ENCODE measurements at places on chromosomes 12 and 14.

- DNase-seq = peak; percentile 48
Observed at GRCh38 chr14:102085488-102085887, 1.4 kb downstream of the HSP90AA1 start.

DNA sequence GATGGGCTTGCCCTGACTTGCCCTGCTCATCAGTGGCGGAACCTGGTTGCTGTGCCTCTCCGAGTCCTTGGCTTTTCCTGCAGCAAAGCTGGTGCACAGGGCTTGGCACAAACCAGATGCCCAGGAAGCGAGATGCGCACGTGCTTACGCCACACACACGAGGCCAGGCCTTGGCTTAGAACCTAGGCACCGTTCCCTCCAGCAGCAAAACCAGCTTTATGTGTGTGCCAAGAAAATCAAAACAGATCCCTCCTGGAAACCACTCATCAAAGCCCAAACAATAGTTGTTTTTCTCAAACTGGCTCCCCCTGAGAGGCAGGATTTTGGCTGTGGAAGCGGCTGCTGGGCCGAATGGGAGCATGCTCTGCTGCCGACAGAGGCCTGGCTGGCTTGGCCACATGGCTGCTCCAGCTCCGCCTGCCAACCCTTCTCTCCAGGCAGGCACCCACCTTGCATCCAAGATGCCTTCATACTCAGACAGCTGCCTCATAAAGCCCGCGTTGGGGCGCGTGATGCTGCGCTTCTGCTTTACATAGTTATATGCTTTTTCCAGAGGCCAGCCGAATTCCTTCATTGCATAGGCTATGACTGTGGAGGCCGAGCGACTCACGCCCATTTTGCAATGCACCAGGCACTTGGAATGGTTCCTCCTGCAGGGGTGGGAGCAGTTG is 58.7 kb downstream of the SSH1 start:
- DNase-seq = peak; percentile 59

DNA sequence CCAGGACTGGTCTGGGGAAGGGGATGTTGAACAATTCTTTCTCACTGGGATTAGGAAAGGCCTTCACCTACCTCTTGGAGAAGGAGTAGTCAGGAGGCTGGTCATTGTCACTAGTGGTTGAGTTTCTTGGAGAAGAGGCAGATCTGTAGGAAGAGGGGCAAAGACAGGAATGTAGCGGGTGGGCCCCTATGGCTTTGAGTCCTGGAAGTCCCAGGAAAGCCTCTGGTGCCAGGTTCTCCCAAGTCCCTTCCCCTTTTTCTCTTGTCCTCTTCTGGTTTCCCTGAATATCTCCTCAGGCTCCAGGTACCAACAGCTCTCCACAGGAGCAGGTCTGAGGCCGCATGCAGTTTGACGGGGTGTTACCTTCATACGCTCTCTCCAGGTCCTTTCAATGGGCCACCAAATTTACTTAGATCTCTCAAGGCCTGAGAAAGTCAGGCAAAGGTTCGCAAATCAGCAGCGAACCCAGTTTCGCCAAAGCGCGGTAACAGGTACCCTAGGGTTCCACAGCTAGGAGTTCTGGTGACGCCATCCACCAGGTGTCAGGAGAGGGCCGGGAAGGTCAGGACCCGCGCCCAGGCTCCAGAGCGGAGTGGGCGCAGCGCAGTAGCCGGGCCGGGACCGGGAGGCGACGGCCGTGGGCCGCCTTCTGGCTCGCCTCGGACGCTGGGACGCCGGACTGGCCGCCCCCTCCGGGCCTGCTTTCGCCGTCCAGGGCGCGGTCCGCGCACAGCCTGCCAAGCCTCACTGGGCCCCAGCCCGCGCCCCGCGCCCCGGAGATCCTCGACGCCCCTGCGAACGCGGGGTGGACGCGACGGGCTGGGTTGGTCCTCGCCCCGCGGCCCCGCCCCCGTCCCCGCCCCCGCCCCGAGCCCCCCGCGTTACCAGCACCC is 795 bp downstream of the SMAGP start:
- DNase-seq = peak; percentile 69

GRCh38 chr14:53943751-53944083 is 12.9 kb downstream of the BMP4 start:
- DNase-seq = no peak

DNA sequence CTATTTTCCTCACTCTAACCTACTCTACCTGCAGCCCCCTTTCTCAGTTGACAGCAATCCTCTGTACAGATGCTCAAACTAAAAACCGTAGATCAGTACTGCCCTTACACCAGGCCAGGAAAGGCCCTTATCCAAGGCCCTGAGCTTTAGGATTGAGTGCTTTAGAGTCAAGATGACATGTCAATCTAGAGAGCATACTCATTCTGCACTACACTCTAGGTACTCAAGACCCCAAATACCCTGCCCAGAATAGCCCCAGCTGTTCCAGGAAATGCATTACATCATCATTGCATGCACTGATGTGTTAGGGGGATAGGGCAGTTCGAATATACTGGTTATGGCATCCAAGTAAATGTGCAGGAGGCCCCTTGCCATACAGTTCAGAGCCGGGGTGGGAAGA is 3.5 kb upstream of the PHLDA1 start:
- DNase-seq = no peak

DNA sequence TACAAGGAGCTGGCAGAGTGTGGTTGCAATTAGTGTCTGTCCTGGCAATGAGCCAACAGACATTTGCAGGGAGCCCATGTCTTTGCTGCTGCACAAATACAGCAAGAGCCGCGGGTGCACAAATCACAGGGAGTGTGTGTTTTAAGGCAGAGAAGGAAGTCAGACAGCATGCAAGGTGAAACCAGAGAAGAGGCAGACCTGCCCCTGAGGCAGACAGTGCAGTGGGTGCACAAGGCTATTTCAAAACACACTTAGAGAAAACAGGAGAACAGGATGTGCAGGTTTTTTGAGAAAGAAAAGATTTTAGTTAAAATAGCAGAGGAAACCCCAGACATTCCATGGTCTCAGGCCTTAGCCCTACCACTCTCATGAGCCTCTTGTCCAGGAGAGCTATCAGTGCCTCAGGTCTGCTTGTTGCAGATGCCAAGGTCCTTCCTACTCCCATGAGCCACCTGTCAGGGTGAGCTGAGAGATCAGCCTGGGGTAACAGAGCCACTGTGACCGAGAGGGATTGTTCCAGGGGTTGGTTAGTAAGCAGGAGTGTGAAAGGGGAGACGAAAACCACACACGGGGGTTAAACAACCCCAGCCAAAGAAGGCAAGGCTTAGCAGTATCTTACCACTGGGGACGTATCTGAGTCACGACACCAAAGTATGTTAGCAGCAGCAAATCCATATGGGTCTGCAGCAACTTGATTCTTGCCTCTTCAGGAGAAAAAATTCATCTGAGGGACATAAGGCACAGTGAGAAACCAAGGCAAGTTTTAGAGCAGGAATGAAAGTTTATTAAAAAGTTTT is 78.1 kb downstream of the C14orf132 start:
- peak; percentile 48 for DNase-seq

- DNase-seq = peak; percentile 3
Observed at GRCh38 chr12:77189458-77189857, 124.1 kb upstream of the E2F7 start.

GRCh38 chr14:29759521-29760340 is 167.9 kb downstream of the PRKD1 start:
- DNase-seq = no peak

Measured in stomach (tissue), 19 donors.